RCC 7860 (cell line): ENCODE measurements at places on chromosomes 13 and 19.

GRCh38 chr13:111625526-111626315 is 305.3 kb downstream of the TEX29 start:
- DNase-seq: no peak

DNA sequence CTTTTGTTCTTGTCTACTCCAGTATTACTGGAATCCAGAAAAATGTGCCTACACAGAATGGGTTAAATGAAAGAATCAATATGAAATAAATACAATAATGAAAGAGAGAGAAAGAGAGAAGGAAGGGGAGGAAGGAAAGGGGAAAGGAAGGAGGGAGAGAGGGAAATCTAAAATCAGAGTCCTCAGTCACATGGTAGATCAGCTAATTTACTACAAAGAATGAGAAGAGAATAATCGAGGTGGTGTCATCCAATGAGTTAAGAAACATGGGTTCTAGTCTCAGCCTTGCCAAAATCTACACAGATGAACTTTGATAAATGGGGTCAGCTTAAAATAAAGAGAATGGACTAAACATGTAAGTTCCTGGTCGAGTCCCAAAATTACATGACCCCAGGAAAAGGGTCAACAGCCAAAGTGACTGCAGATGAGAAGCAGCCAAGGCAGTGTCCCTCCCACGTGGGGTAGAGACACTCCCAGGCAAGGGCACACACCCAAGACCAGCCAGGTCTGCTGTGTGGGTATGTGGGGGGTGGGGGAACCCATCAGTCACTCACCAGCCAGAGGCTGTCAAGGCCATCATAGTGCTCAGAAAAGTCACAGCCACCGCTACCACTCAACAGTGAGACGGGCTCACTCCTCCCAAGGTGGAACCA is 103.6 kb downstream of the STK24 start:
- DNase-seq: no peak

DNA sequence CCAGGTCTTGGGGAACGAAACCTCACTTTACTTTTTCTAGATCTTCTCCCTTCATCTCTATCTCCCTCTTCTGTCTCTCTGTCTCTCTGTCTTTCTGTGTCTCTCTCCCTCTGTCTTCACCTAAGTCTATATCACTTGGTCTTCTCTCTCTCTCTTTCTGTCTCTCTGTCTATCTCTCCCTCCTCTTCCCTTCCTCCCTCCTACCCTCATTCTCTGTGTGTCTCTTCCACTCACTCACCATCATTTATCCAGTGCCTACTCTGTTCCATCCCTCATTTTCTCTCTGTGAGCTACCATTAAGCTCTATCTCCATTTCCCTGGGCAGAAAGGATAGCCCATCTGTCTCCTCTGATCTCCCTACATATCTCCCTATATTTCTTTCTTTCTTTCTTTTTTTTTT is 32.2 kb upstream of the FBL start:
- no peak for DNase-seq

DNA sequence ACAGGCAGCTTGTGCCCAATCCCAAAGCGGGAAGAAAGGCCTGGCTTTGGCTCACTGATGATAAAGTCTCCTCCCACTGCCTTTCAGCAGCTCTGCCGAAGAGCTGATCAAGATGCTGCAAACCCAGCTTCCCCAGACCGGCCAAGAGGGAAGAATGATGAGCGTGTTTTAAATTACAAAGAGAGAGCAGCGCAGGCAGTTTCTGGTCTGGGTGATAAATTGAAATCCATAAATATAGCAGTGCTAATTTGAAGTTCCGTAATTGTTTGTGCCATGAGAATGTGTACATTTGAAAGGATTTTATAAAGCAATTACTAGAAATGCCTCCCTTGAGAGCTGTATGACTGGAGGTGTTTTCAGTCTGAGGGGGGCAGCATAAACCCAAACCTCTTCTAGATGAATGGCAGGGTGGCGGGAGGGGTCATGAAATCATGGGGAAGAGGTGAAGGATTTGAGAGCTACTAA is 171.8 kb downstream of the STK24 start:
- DNase-seq: no peak

GRCh38 chr19:6017576-6017975 is 39.6 kb upstream of the RANBP3 start:
- no peak for DNase-seq
